ENCODE measurements at places on chromosomes 11 and 22. TPM values are rescaled to one million over a fixed set of nuclear protein-coding genes. Genes with fewer than 3 reads are reported as not detected.

GRCh38 chr11:9022961-9023680 lies 19.3 kb upstream of the NRIP3 start:
- no peak overlapping the region for H3K4me3 ChIP-seq
- no peak for DNase-seq
- no peaks in the 10 kb centered on the region for H3K27me3 ChIP-seq
- no peaks in the 10 kb centered on the region for H3K36me3 ChIP-seq
- no peak overlapping the region for H3K27ac ChIP-seq

The MRTFA gene
- polyA plus RNA-seq: 9.2 TPM

- no peak overlapping the region for H3K4me3 ChIP-seq
- DNase-seq: no peak
- H3K4me1 ChIP-seq: no peaks in the 10 kb centered on the region
- no peaks in the 10 kb centered on the region for H3K36me3 ChIP-seq
- H3K27me3 ChIP-seq: peaks cover 8% of the 10 kb centered on the region
- H3K27ac ChIP-seq: no peak overlapping the region
These were observed 38.4 kb downstream of the NAV2 start for GRCh38 chr11:19751055-19751454.

GRCh38 chr11:63761931-63762653 lies 6.5 kb downstream of the ZFTA start:
- no peak overlapping the region for H3K27ac ChIP-seq
- no peak for DNase-seq
- H3K36me3 ChIP-seq: no peaks in the 10 kb centered on the region
- H3K27me3 ChIP-seq: no peaks in the 10 kb centered on the region
- peak overlapping the region; percentile 68 for H3K4me3 ChIP-seq
- H3K4me1 ChIP-seq: peaks cover 7% of the 10 kb centered on the region

DNA sequence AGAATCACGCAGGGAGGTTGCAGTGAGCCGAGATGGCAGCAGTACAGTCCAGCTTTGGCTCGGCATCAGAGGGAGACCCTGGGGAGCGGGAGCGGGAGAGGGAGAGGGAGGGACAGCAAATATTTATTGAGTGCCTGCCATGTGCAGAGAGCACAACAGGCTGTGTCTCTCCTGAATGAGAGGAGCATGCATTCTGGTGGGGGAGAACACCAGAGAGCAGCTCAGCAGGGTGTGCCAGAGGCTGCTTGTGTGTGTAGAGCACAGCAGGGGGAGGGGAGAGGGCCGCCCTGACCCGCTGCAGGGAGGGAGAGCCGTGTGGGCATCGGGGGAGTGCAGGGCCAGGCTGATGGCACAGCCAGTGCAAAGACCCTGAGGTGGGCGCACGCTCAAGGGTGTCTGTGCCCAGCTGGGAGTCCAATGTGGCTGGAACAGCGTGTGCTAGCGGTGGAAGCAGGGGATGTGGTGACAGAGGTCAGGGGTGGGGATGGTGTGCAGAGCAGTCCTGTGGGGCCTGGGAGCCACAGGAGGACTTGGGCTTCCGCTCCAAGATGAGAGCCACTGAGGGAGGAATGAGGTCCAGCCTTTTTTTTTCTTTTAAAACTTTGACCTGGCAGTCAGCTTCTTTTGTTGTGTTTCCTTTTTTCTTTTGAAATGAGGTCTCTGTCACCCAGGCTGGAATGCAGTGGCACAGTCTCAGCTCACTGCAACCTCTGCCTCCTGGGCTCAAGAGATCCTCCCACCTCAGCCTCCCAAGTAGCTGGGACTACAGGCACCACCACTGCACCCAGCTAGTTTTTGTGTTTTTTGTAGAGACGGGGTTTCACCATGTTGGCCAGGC lies 12.0 kb downstream of the PPIL2 start:
- DNase-seq: no peak
- no peak overlapping the region for H3K4me3 ChIP-seq
- no peak overlapping the region for H3K27ac ChIP-seq
- H3K4me1 ChIP-seq: peaks cover 20% of the 10 kb centered on the region
- H3K27me3 ChIP-seq: no peaks in the 10 kb centered on the region

DNA sequence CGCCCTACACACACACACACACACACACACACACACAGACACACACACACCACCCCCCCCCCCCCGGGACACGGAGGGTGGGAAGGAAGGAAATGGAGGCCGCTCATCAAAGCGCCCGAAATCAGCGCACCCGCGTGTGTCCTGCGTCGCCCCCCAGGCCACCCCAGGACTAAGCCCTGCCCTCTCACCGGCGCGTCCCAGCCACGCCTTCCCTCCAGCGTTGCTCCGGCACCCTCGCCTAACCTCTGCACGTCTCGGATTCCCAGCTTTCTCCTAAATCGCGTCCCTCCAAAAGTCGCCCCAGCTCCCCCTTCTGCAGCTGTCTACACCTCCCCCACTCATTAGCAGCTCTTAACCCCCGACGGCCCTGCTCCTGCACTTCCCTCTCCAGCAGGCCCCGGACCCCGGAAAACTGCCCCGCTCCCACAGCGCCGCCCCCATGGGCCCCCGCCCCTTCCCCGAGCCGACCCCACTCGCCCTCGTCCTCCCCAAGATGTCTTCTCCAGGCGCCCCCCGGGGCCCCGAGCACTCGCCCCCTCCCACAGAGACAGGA lies 557 bp downstream of the PACSIN2 start:
- H3K4me3 ChIP-seq: peak overlapping the region; percentile 97
- no peaks in the 10 kb centered on the region for H3K36me3 ChIP-seq
- peaks cover 47% of the 10 kb centered on the region for H3K4me1 ChIP-seq
- no peaks in the 10 kb centered on the region for H3K27me3 ChIP-seq

DNA sequence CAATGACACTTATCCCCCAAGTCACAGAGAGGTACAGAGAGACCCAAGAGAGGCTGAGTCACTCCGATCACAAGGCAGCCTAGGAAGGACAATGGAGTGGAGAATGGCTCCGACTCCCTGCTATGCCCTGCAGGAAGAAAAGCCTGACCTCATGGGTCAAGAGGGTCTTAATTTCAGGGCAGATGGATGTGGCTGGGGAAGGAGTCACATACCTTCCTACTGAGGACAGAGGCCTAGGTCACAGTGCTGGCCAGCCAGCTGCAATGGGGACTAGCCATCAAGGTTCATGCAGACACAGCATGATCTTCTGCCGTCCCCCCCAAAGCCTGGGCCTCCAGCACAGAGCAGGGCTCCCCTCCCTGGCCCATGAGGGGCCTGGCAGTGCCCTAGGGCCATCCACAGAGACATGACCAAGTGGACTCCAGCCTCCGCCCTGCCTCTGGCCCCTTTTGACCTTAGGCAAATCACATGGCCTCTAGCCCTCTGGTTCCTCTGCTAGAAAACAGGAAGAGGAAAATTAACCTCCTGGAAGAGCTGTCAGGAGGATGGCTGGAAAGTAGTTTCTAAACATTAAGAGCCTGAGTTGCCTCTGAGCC lies 1.8 kb downstream of the ARRB1 start:
- no peak for DNase-seq

DNA sequence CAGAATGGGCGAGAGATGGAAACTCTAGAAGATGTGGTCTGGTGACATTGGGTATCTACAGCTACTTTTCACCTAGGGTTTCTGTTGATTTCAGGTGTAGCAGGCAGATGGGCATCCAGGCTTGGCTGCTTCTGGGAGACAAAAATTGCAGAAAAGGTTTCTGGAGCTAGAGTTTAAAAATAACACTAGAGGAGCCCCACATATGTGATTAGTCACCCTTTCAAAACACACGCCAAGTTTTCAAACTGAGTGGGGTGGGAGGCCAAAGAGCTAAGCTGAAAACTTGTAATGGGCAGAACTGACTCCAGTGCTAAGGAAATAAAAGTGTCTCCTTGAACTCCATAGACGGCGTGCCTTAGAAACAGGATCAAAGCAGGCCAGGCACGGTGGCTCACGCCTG lies 80.8 kb downstream of the GRK3 start:
- DNase-seq: no peak
- peaks cover 17% of the 10 kb centered on the region for H3K36me3 ChIP-seq
- no peak overlapping the region for H3K27ac ChIP-seq
- peaks cover 46% of the 10 kb centered on the region for H3K4me1 ChIP-seq

The CCND1 gene
- 1.6 TPM for polyA plus RNA-seq

GRCh38 chr22:42648368-42649245 lies 585 bp downstream of the CYB5R3 start:
- H3K27ac ChIP-seq: peak overlapping the region; percentile 98
- DNase-seq: no peak
- peaks cover 54% of the 10 kb centered on the region for H3K4me1 ChIP-seq
- no peaks in the 10 kb centered on the region for H3K27me3 ChIP-seq
- no peaks in the 10 kb centered on the region for H3K36me3 ChIP-seq
- peak overlapping the region; percentile 98 for H3K4me3 ChIP-seq

GRCh38 chr11:12174477-12175143 lies 64.2 kb downstream of the MICAL2 start:
- H3K36me3 ChIP-seq: no peaks in the 10 kb centered on the region
- no peaks in the 10 kb centered on the region for H3K27me3 ChIP-seq
- DNase-seq: no peak
- no peaks in the 10 kb centered on the region for H3K4me1 ChIP-seq

DNA sequence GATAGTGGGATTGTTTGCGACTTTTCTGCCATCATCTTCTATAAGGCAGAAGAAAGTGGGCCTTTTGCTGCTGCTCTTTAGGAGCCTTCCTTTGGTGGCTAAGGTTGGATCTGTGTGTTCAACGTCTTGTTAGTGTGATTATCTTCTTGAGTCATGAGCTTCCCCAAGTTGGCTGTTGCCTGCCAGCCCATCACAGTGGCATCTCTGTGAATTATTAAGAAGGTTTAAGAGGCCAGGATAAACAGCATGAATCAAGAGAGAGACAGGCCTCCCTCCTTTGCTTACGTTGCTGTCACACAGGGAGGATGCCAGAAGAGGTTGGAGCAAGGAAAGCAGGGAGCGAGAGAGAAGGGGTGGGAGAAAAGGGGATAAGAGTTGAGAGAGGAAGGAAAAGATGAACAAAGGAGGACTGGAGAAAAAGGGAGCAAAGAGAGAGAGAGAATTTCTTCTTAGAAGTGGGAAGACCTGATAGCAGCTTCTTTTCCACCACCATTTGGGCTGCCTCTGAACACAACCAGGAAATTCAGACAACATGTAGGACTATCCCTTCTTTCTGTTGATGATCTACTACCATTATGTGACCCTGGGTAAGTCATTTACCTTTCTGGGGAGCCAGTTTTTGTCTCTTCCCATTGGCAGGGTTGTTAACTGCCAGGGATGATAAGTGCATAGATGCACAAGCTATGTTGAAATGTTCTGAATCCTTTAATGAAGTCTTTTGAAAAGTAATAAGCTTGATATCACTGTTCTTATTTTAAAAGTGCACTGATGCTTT lies 126.5 kb downstream of the NAV2 start:
- H3K27ac ChIP-seq: no peak overlapping the region
- no peak overlapping the region for H3K4me3 ChIP-seq

The MIOX gene
- polyA plus RNA-seq: not detected

The CCDC188 gene
- not detected for polyA plus RNA-seq

GRCh38 chr11:131064373-131064991 lies 148.2 kb upstream of the SNX19 start:
- DNase-seq: no peak
- H3K27ac ChIP-seq: no peak overlapping the region
- H3K4me3 ChIP-seq: no peak overlapping the region
- H3K27me3 ChIP-seq: peaks cover 17% of the 10 kb centered on the region
- no peaks in the 10 kb centered on the region for H3K36me3 ChIP-seq

The TEX12 gene
- polyA plus RNA-seq: not detected

DNA sequence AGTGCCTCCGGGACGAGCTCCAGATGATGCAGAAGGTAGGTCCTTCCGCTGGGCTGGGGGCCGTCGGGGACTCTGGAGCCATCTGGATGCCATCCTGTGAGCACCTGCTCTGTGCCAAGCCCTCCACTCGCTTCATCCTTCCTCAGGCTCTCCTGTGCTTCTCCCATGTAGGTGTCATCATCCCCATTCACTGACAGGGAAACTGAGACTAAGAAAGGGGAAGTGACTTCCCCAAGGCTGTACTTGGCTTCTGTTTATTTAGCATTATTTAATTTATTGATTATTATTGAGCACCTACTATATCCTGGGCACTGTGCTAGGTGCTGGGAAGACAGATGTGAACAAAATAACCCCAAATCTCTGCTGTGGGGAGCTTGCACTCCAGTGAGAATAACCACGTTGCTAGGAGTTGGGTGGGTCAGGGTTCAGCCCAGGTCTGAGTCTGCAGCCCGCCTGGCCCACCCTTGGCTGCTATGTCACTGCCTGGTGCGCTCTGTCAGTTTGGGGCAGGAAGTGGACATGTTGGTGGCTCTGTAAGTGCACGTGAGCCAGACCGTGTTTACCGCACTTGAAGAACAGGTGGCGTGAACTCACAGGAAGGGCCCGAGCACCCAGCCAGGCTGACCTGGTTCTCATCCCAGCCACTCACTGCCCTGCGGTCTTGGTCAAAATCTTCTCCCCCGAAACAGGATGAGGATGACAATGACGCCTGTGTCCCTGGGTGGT lies 35.9 kb upstream of the GCAT start:
- no peak for DNase-seq
- H3K36me3 ChIP-seq: no peaks in the 10 kb centered on the region
- no peak overlapping the region for H3K4me3 ChIP-seq
- H3K27me3 ChIP-seq: no peaks in the 10 kb centered on the region
- H3K27ac ChIP-seq: no peak overlapping the region

GRCh38 chr22:22714600-22715335 lies 70.4 kb downstream of the GGTLC2 start:
- no peaks in the 10 kb centered on the region for H3K27me3 ChIP-seq
- peak; percentile 50 for DNase-seq
- H3K4me3 ChIP-seq: no peak overlapping the region

GRCh38 chr11:62707277-62707861 lies at the start of the genes BSCL2 and GNG3:
BSCL2 (minus strand) TSS chr11:62707424; CDS start chr11:62707195, 229 bp downstream.
GNG3 (plus strand) TSS chr11:62707676; CDS start chr11:62708296, 620 bp downstream.
- H3K4me3 ChIP-seq: peak within 1 kb of the TSS; percentile 95
- no peaks in the 10 kb centered on the region for H3K27me3 ChIP-seq
- DNase-seq: no peak
- H3K4me1 ChIP-seq: peaks cover 53% of the 10 kb centered on the region

GRCh38 chr11:112050721-112051120 lies 23.1 kb downstream of the PIH1D2 start:
- H3K4me1 ChIP-seq: peaks cover 47% of the 10 kb centered on the region
- H3K4me3 ChIP-seq: peak overlapping the region; percentile 57
- H3K27ac ChIP-seq: peak overlapping the region; percentile 91
- H3K27me3 ChIP-seq: no peaks in the 10 kb centered on the region
- H3K36me3 ChIP-seq: no peaks in the 10 kb centered on the region

DNA sequence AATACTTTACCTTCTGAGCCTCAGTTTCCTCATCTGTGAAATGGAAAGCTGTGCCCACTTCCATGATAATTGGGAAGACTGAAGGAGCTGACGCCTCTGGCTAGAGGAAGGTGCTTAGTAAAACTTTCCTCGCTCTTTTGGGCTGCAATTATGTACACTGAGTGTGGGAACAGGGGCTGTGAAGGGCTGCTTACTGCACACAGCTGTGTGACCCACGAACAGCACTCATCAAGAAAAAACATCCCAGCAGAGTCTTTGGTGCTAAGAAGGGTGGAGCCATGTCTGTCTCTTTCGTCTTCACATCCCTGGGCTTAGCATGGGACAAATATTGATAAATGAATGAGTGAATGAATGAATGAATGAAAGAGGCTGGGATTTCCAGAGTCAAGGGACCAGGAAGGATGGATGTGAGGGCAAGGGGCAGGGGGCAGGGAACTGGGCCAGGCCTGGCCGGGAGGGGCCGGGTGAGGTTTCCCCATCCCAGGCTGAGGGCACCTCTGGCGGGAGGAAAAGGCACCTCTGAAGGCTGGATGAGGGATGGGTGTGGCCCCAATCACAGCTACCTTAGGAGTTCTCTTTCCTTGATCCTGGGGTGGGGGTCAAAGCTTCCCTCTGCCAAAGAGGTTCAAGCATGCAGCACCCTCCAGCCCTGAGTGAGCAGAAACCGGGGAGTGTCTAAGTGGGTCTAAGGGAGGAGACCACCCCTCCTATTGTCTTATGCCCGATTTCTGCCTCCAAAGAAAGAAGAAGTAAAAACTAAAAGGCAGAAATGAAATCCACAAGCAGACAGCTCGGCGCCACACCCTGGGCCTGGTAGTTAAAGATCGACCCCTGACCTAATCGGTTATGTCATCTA lies 9.2 kb upstream of the CD5 start:
- peaks cover 6% of the 10 kb centered on the region for H3K4me1 ChIP-seq
- peak overlapping the region; percentile 63 for H3K4me3 ChIP-seq
- peak overlapping the region; percentile 93 for H3K27ac ChIP-seq
